ENCODE measurements at places on chromosomes 13 and 19.

DNA sequence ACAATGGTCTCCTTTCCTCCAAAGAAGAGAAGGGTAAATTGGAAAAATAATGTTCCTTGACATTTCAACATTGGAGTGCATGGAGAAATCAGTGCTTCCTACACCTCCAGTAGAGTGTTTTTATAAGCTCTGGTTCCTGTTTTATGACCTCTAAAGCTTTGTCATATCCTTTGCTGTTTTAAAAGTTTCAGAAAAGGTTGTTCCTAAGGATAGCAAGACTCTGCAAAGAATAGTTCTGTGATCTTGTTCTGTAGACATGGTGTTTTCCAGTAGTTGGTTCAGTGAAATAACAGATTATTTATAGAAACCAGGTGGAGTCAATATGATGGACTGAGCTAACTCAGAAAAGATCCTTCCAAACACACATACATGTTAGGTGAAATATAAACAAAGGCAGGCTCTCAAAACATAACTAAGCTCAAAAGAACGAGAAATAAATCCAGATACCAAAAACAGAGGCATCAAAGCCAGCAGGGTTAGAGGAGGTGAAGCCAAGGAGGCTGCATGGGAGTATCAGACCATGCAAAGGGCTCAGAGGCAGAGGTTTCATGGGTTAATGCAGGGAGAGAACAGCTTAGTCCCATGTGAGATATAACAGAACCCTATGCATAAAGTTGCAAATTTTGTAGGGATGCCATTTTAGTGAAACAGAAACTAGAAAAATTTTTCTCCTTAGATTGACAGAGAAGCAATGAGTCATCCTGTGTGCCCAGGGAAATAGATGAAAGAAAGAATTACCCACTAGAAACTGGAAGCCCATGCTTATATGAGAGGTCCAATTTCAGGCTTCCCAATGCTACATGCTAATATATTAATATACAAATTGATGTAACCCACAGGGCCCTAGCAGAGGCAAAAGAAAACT is 44.3 kb downstream of the SHISA2 start:
- H3K36me3 ChIP-seq = no peaks in the 10 kb centered on the region
- no peaks in the 10 kb centered on the region for H3K27me3 ChIP-seq
- DNase-seq = no peak
- H3K4me1 ChIP-seq = peaks cover 9% of the 10 kb centered on the region

GRCh38 chr19:52170863-52171320 is 529 bp downstream of the ZNF836 start:
- H3K4me1 ChIP-seq = peaks cover 25% of the 10 kb centered on the region
- H3K36me3 ChIP-seq = peaks cover 7% of the 10 kb centered on the region
- no peak for DNase-seq
- H3K27ac ChIP-seq = peak overlapping the region; percentile 82

- no peaks in the 10 kb centered on the region for H3K36me3 ChIP-seq
- H3K4me3 ChIP-seq = peak overlapping the region; percentile 19
- DNase-seq = no peak
- peaks cover 62% of the 10 kb centered on the region for H3K27me3 ChIP-seq
- H3K27ac ChIP-seq = no peak overlapping the region
These were observed 114.5 kb downstream of the KCNRG start for GRCh38 chr13:50129706-50130122.

GRCh38 chr13:28093881-28094280 is 6.5 kb downstream of the FLT3 start:
- no peaks in the 10 kb centered on the region for H3K36me3 ChIP-seq
- H3K27me3 ChIP-seq = peaks cover 8% of the 10 kb centered on the region
- no peak overlapping the region for H3K27ac ChIP-seq
- H3K4me1 ChIP-seq = no peaks in the 10 kb centered on the region

DNA sequence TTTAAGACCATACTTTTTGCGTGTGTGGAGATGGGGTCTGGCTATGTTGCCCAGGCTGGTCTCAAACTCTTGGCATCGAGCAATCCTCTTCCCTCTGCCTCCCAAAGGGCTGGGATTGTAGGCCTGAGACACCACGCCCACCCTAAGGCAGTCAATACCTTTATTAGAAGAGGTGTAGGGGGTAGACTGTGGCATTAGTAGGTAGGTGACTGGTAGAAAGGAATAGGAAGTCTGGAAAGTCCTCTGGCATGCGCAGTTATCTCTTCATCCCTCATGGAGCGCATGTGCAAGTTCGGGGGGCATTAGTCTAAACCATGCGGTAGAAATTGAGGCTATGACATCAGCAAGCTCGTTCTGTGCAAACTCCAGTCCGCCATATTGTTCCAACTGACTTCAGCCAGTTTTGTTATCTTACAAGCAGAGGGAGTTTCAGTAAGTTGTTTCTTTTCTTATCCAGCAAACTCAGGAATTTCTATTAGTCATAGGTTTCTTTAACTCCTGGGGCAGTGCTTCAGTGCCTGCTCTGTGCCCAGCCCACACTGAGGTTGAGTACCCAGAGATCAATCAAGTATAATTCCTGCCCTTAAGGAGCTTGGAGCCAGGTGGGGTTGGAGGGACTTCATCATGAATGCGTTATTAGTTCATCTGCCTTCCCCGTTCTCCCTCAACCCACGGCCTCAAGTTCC is 7.3 kb upstream of the RANBP3 start:
- no peak overlapping the region for H3K4me3 ChIP-seq
- DNase-seq = no peak
- H3K27me3 ChIP-seq = no peaks in the 10 kb centered on the region
- H3K36me3 ChIP-seq = no peaks in the 10 kb centered on the region
- H3K27ac ChIP-seq = peak overlapping the region; percentile 27

DNA sequence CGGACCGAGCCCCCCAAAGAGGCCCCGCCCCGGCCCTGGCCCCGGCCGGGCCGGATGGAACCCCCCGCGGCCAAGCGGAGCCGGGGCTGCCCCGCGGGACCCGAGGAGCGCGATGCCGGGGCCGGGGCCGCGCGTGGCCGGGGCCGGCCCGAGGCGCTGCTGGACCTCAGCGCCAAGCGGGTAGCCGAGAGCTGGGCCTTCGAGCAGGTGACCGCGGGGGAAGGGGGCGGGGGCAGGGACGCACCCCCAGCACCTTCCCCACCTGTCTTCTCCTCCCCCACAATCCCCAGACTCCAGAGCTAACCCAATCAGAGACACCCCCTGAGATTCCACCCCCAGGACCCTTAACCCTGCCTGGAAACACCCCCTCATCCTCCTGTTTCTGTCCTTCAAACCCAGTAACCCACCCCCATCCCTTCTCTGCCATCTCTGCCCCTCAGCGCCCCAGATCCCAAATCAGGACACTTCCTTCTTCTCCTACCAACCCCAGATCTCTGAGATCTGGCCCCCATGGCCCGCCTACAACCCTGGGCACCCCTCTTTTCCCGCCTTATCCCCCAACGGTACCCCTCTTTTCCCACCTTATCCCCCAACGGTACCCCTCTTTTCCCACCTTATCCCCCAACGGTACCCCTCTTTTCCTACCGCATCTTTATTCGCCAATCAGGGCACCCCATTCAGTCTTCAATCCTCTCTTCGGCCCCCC is 505 bp downstream of the ZSWIM4 start:
- no peaks in the 10 kb centered on the region for H3K36me3 ChIP-seq
- no peaks in the 10 kb centered on the region for H3K27me3 ChIP-seq
- peaks cover 19% of the 10 kb centered on the region for H3K4me1 ChIP-seq
- peak overlapping the region; percentile 62 for H3K4me3 ChIP-seq

GRCh38 chr19:47104680-47105079 is 8.9 kb downstream of the ZC3H4 start:
- no peak overlapping the region for H3K27ac ChIP-seq
- no peaks in the 10 kb centered on the region for H3K36me3 ChIP-seq
- peaks cover 51% of the 10 kb centered on the region for H3K4me1 ChIP-seq
- H3K27me3 ChIP-seq = no peaks in the 10 kb centered on the region
- no peak overlapping the region for H3K4me3 ChIP-seq

DNA sequence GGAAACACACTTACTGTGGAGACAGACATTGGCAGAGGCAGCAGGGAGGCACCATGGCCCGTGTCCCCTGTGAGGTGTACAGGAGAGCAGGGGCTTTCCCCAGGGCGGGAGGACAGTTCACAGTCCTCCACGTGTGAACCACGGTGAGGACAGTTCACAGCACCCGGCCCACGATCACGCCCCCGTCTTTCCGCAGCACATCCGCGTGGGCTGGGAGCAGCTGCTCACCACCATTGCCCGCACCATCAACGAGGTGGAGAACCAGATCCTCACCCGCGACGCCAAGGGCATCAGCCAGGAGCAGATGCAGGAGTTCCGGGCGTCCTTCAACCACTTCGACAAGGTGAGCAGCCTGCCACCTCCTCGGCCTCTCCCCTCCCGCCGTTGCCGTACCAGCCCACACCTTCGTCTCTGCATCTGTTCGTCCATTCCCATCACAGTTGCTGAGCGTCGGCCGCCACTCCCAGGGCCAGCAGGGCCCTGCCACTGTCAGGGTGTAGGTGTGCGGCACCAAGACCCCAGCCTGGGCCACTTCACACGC is 17.4 kb downstream of the CAPN12 start:
- H3K27me3 ChIP-seq = no peaks in the 10 kb centered on the region
- no peaks in the 10 kb centered on the region for H3K4me1 ChIP-seq
- peak; percentile 34 for DNase-seq
- no peak overlapping the region for H3K4me3 ChIP-seq

DNA sequence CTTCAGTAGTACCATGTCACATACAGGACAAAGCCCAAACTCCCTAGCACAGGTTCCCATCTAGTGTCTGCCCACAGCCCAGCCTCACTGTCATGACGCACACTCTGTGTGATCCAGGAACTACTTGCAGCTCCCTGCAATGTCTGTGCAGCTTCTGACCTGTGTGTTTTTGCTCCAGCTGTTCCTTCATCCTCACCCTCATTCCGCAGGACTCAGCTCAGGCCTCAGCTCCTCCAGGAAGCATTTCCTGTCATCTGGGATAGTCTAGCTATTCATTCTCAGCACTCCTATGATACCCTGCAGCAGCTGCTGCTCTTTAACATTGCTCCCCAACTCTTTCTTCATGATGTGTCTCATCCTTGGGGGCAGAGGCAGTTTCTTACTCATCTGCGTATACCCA is 56.1 kb downstream of the ENOX1 start:
- no peak overlapping the region for H3K4me3 ChIP-seq
- H3K27ac ChIP-seq = no peak overlapping the region
- no peaks in the 10 kb centered on the region for H3K4me1 ChIP-seq

- H3K4me1 ChIP-seq = no peaks in the 10 kb centered on the region
- H3K4me3 ChIP-seq = no peak overlapping the region
- DNase-seq = no peak
- H3K27ac ChIP-seq = no peak overlapping the region
These were observed 443.4 kb downstream of the TBC1D4 start for GRCh38 chr13:75038393-75039113.

DNA sequence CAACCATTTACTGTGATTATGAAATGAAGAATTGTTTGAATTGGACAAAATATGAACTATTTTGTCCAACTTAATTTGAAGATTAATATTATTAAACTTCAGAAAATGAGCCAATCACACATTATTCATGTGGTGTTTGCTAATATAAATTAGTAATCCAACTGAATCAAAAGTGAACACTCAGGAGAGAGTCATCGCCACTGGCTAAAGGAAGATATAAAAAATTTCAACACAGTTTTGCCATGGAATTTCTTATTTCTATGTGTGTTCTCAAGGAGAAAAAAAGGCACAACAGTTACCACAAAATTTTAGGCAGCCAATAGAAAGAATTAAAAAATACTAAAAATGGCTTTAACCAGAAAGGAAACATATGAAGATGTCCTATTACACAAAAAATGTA is 2683.8 kb downstream of the PCDH9 start:
- no peak overlapping the region for H3K4me3 ChIP-seq
- no peaks in the 10 kb centered on the region for H3K27me3 ChIP-seq
- no peaks in the 10 kb centered on the region for H3K36me3 ChIP-seq

DNA sequence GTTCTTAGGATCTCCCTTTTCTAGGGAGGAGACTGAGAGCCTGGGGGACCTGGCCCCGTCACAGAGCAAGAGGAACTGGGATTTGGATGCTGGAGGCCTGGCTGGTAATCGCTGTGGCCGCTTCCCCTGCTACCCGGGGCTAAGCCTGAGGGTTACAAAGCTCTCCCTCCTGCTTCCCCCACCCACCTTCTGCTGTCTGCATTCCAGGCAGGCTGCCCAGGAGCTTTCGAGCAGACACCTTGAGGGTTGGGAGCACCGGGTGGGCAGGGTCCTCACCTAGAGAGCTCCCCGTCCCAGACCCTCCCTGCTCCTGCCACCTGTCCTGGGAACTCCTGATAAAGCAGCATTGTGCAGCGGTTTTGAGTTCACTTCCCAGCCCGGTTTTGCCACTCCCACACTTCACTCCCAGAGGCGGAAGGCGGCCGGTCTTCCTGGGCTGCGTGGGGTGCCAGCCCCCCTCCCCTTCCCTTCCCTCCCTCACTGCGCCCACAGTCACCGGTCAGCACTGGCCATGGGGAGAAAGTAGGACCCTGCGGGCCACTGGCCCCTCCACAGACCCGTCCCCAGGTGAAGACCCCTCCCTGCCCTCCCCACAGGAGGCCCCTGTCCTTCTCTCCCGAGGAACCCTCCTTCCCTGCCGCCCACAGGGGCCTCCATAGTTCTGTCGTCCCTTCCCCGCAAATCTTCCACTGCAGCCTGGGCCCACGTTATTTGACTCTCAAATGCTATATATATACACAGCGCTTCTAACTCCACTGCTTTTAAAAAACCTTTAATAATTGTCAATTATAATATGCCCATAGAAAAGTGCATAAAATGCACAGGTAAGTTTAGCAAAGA is 8.1 kb downstream of the PAK4 start:
- DNase-seq = no peak
- H3K27me3 ChIP-seq = no peaks in the 10 kb centered on the region
- H3K36me3 ChIP-seq = no peaks in the 10 kb centered on the region
- H3K4me1 ChIP-seq = no peaks in the 10 kb centered on the region
- no peak overlapping the region for H3K4me3 ChIP-seq
- no peak overlapping the region for H3K27ac ChIP-seq

GRCh38 chr19:8259142-8259921 is 48.8 kb downstream of the CD320 start:
- no peak for DNase-seq
- H3K27me3 ChIP-seq = no peaks in the 10 kb centered on the region
- no peak overlapping the region for H3K27ac ChIP-seq
- H3K4me3 ChIP-seq = no peak overlapping the region
- H3K4me1 ChIP-seq = no peaks in the 10 kb centered on the region

- no peaks in the 10 kb centered on the region for H3K27me3 ChIP-seq
- H3K36me3 ChIP-seq = peaks cover 5% of the 10 kb centered on the region
- peak overlapping the region; percentile 88 for H3K4me3 ChIP-seq
- H3K4me1 ChIP-seq = peaks cover 45% of the 10 kb centered on the region
- DNase-seq = no peak
These were observed 3.9 kb downstream of the SLC1A5 start for GRCh38 chr19:46784262-46785053.

GRCh38 chr19:29495901-29496441 is 29.8 kb upstream of the VSTM2B start:
- DNase-seq = no peak
- H3K27me3 ChIP-seq = peaks cover 3% of the 10 kb centered on the region
- no peak overlapping the region for H3K27ac ChIP-seq
- no peak overlapping the region for H3K4me3 ChIP-seq
- H3K4me1 ChIP-seq = no peaks in the 10 kb centered on the region

- no peaks in the 10 kb centered on the region for H3K36me3 ChIP-seq
- no peak overlapping the region for H3K4me3 ChIP-seq
- no peak for DNase-seq
- no peak overlapping the region for H3K27ac ChIP-seq
- H3K4me1 ChIP-seq = no peaks in the 10 kb centered on the region
- no peaks in the 10 kb centered on the region for H3K27me3 ChIP-seq
These were observed 84.4 kb downstream of the FAM216B start for GRCh38 chr13:42865768-42866102.
